ENCODE measurements at places on chromosomes 4 and X.

GRCh38 chr4:15182600-15183220 lies 180.4 kb downstream of the CPEB2 start:
- DNase-seq: no peak

- DNase-seq: no peak
These were observed 16.3 kb upstream of the ESX1 start for GRCh38 chrX:104270916-104271512.

DNA sequence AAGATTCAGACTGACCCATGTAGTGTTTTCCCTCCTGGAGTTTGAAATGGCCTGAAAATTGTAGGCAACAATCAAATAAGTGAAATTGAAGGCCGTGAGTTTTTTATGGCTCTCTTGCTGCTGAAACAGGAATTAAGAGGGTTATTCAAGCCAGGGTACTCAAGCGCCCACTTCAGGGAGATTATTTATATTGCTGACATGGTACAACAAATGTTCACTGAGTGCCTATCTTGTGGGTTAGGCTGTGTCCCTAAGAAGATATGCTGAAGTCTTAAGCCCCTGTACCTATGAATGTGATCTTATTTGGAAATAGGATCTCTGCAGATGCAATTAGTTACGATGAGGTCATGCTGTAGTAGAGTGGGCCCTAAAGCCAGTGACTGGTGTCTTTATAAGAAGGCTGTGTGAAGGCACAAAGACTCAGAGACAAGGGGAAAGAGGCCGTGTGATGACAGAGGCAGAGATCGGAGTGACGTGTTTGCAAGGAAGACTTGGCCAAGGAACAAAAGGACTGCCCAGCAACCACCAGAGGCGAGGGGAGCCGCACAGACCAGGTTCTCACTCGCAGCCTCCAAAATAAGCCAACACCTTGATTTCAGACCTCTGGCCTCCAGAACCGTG lies 72.9 kb downstream of the MED28 start:
- DNase-seq: no peak

DNA sequence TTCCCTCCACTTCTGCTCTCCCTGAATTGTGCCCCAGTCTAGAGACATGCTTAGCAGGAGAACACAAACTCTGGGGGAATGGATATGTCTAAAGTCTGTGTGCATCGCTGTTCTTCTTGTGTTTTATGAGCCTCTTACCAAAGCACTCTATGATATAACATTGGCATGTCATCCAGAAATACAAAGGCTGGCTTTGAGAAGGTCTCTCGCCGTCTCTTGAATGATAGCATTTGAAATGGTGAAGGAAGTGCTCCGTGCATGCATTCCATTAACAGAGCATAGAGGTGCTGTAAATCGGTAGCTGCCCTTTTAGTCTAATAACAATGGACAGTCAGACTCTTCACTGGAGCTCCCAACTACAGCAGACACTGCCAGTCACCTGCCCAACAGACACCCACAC lies 7.1 kb upstream of the FAM149A start:
- DNase-seq: no peak

Measured in thoracic aorta (tissue), 2 donors.